ENCODE measurements at places on chromosomes 7 and 10.

DNA sequence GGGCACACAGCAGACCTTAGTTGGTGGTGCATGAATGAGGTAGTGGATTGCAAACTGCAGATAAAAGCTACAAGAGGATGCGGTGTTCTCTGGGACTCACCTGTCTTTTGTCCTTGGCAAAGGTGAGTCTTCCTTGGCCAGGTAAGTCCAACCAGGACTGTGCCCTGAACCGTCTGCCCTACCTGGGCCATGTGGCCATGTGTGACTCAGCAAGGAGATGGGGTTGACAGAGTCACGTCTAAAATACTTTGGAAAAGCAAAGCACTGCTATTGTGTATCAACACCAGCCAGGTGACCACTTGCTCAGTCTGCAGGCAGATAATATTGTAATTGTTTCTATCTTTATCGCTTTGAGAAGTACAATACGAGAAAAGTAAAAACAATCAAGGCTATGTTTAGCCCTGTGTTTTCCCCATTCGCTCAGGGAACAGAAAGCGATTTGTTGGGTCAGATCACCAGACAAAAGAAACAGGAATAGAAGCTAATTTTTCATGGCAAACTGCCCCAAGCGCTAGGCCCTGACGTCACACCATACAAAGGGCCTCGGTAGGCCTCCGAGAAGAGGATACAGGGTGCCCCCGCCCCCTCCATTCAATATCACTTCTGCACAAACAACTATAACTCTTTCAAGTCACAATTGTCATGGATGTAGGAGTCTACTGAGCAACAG is 57.3 kb downstream of the FAM53B start:
- no peak for DNase-seq

- no peak for DNase-seq
Observed at GRCh38 chr7:30989824-30990672, 26.3 kb downstream of the GHRHR start.

- DNase-seq: peak; percentile 40
Observed at GRCh38 chr7:54773472-54774399, 14.7 kb upstream of the SEC61G start.

DNA sequence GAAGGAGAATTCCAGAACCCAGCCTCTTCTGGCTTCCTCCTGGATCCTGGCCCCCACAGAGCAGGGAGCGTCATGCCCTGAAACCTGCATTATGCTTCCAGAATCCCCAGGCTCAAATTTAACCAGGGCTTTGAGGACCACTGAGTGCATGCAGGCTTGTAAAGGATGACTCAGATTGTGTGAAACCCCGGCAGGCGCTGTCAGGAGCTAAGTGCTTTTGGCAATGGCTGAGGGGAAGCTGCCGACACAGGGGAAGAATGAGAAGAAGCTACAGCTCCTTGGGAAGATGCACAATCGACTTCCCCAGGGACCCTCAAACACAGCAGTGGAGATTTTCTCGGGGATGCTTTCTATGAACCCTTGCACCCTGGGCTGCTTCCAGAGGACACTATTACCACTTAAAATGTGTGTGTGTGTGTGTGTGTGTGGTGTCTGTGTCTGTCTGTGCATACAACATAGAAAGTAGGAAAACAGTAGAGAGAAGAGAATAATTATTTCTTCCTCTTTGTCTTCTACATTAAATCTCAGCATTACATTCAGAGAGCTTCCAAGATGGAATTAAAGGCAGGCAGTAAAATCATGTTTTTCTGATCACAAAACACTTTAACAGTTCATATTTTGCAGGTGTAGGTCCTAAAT is 183.5 kb upstream of the INHBA start:
- peak; percentile 65 for DNase-seq

- peak; percentile 26 for DNase-seq
Observed at GRCh38 chr7:32941681-32942414, 15.4 kb upstream of the FKBP9 start.

DNA sequence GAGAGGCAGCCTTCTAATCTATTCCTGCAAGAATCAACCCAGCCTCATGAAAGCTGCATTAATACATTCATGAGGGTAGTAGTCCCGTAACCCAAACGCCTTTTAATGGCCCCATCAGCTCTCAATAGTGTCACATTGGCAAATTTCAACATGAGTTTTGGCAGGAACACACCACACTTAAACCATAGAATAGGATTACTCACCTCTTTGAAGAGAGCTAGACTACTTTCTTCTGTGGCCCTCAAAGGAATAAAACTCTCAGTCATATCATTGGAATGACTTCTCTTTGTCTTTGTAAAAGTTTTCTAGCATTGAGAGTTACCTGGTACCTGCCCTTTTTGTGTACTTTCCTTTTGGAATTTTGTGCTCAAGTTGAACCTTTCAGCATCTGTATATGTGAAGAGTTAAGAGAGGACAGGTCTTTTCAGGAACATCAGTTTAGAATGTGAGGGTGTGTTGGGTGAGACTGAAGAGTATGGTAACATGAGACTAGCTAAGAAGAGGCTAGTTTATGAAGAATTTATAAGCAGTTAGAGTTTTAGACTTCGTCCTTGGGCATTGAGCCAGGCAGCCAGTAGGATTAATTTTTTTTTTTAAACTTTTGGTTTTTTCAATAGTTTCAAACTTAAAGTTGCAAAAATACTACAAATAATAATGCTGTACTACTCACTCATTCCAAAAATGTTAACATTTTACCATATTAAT is 92.6 kb downstream of the MLLT10 start:
- peak; percentile 65 for DNase-seq

DNA sequence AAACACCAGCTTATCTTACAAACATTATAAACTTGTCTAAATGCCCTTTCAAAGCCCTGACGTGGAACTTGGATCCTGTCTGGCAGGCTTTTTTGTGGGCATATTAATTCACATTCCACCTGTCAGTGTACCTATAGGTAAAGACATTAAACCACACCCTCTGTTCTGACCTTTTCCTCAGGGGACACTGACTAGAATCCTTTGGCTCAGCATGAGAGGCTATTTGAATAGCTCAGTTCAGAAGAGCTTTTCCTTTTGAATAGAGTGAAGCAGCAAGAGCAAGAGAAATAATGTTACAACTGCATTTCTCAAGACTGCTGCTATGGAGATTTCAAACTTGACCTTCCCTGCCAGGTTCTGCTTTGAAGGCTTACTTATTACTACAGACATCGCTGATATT is 76.9 kb downstream of the CYP51A1 start:
- DNase-seq: peak; percentile 4

GRCh38 chr10:18566177-18566576 is 85.2 kb downstream of the NSUN6 start:
- no peak for DNase-seq

GRCh38 chr7:2637505-2638223 is 5.9 kb downstream of the TTYH3 start:
- DNase-seq: no peak

- DNase-seq: no peak
Observed at GRCh38 chr10:44242826-44243225, 142.1 kb downstream of the CXCL12 start.

- no peak for DNase-seq
Observed at GRCh38 chr10:21520949-21521348, 4.5 kb downstream of the SKIDA1 start.

- DNase-seq: no peak
Observed at GRCh38 chr10:19825700-19826099, 9.5 kb downstream of the PLXDC2 start.

DNA sequence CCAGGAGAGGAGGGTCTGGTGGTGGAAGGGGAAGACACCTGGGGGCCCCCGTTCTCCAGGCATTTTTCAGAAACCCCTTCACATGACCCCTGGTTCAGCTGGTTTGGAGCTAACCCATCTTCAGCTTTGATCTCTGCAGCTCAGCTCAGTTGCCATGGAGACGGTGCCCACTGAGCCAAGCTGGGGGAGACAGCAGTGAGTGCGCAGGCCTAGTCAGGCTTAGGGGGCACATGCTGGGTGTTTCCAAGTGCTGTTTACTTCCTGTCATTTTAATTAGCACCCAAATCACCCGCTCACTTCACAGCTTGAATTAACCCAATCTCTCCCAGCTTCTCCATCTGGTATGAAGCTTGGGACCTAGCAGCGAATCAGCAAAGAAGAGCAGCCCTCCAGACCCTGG is 9.0 kb downstream of the SPOCK2 start:
- DNase-seq: no peak

DNA sequence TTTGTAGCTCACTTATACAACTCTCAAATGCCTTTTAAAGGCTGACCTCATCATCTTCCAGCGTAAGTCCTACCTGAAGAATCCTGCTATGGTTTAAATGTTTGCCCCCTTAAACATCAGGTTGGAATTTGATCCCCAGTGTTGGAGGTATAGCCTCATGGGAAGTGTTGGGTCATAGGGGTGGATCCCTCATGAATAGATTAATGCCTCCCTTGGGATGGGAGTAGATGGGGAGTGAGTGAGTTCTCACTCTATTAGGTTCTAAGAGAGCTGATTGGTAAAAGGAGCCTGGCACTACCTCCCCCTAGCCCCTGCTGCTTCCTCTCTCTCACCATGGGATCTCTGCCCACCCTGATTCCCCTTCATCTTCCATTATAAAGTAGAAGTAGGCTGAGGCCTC is 285.6 kb downstream of the FZD1 start:
- no peak for DNase-seq

GRCh38 chr10:115942101-115942500 is 330.9 kb downstream of the GFRA1 start:
- DNase-seq: no peak

GRCh38 chr7:126856691-126857291 is 395.9 kb downstream of the GRM8 start:
- DNase-seq: no peak

DNA sequence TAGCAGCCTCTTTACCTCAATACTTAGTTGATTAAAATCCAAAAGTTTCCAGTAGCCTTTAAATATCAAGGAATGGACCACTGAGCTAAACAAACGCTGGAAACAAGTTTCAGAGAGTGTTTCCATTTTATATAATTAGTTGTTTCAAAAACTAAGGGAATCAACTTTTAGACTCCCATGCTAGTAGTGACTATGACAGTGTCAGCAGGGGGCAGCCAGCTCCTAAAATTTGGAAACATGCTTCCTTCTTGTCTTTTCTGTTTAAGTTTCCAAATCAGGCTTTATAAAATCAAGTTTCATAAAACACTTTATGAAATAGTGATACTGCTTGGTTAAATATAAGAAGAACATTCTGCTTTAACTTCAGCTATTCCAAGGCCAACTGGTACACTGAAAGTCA is 138.2 kb upstream of the TMEM229A start:
- peak; percentile 32 for DNase-seq

- DNase-seq: no peak
Observed at GRCh38 chr7:150385302-150385723, 6.2 kb downstream of the ZNF775 start.

- peak; percentile 94 for DNase-seq
Observed at GRCh38 chr7:114889646-114890285, 32.1 kb upstream of the MDFIC start.

- no peak for DNase-seq
Observed at GRCh38 chr7:46239846-46240245, 318.8 kb upstream of the IGFBP3 start.

DNA sequence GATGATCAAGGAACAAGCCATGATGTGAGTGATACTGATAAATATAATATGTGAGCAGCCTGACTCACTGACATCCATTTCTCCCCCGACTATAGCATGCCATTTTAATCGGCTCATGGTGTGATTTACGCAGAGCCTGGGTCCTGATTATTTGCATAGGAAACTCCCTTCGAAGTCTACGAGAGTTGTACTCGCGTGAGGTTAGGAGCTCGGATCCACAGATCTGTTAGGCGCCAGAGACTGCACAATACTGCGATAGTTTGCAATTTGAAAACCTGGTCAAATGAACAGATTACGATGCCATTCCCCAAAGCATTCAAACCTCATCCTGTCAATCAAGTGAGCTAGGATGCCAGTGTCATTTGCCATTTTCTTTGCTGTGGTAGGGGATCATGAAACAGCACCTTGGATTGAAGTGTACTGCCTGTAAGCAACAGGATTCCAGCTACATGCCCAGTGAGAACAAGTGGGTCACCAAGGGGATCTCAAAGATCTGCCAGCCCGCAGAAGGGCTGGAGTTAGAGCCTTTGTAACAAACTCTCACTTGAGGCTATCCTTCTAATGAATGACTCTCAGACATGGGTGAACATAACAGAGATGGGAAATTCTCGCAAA is 158.3 kb downstream of the FRMD4A start:
- no peak for DNase-seq

DNA sequence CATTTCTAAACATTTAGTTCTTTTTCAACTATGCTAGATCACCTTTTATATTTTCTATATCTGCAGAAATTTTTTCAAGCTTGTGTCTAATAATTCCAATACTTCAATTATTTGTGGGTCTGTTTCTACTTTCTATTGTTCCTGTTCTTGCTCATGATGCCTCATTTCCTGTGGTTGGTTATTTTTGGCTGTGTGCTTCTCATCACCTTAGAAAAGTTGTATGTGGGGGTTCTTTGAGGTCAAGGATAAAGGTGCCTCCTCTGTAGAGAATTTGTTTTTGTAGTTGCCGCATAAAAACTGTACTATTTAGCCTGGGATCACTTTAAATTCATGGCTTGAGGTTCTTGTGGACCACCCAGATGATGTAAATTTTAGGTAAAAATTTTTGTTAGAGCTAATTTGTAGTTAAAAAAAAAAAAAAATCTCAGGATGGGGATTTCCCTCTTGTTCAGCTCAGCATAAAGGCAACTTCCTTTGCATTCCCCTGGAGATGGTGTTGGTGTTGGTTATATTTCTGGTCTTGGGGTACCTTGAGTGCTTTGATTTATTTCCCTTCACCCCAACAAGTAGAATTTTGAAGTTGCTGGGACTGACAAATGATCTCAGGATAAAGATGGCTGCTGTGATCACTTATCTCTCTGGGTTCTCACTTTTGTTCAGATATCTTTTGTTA is 27.0 kb upstream of the JAZF1 start:
- DNase-seq: peak; percentile 24

- DNase-seq: peak; percentile 23
Observed at GRCh38 chr7:73521636-73522104, 423 bp downstream of the BAZ1B start.

DNA sequence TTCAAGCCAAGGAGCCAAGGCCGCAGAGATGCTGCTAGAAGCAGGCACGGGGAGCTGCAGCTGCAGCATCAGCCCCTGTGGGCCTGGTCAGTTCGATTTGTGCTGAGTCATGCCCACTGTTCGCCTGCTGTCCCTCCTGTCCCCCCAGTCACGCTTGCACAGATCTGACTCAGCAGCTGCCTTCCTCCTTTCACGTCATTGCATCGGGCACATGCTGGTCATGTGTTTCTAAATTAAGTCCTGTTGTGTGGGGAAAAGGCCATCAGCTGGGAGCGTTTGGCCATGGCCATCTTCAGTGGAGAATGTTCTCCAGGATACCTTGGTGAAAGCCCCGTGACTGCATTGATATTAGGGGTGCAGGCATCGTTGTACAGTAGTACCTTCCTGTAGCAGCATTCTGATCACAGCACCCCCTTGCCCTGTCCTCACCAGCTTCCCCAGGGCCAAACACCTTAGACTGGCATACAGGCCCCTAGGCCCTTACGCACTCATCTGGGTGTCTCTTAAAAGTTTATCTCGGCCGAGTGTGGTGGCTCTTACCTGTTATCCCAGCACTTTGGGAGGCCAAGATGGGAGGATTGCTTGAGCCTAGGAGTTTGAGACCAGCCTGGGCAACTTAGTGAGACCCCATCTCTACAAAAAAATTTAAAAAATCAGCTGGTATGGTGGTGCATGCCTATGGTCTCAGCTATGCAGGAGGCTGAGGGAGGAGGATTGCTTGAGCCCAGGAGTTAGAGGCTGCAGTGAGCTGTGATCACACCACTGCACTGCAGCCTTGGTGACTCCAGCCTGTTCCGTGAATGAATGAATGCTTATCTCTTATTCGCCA is 23.2 kb downstream of the POR start:
- no peak for DNase-seq

GRCh38 chr10:79319115-79319771 is 28.0 kb upstream of the PPIF start:
- DNase-seq: no peak

GRCh38 chr10:27440478-27440877 is 63.6 kb upstream of the RAB18 start:
- no peak for DNase-seq

Data from foreskin keratinocyte (primary cell).